ENCODE measurements at places on chromosomes 12 and 14.

GRCh38 chr14:26598081-26598671, 343 bp upstream of the NOVA1 start:
- DNase-seq, result peak; percentile 95

- no peak for DNase-seq
Measured at GRCh38 chr12:65529771-65530435, 251.4 kb downstream of the MSRB3 start.

GRCh38 chr12:91877456-91878235, 268.0 kb downstream of the BTG1 start:
- no peak for DNase-seq

GRCh38 chr14:74954232-74954946, 1.0 kb downstream of the PGF start:
- no peak for DNase-seq

- no peak for DNase-seq
Measured at GRCh38 chr12:4311776-4312175, 9.2 kb upstream of the TIGAR start.

- DNase-seq, result no peak
Measured at GRCh38 chr14:24794644-24795305, 160.8 kb upstream of the GZMB start.

GRCh38 chr12:70948976-70949336, 28.4 kb upstream of the PTPRR start:
- DNase-seq, result no peak

DNA sequence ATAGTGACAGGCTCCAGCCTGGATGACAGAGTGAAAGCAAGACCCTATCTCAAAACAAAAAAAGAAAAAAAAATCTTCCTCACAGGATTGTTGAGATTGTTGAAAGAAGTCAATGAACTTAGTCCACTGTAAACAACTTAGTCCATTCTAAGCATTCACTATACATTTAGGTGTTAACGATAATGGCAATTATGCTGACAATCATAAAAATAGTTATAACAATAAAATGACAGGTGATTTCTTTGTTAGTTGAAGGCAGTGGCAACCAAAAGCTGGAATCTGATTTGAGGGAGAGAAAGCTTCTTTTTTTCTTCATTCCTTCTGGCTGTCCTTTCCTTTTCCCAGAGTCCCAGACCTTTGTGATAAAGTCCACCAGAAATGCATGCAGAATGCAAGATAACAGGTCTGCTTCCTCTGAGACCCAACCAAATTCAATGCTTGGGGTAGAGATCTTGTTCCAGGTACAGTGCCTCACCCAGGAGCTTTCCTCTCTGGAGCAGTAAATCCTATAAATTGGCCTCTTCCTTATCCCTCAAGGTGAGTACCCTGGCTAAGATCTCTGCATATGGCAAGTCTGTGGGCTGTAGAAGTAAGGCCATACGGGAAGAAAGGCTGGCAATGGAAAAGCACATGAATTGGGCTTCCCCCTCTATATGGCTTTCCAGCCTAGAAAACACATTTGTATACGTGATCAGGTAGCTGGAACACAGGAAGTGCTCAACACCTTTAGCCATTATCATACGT, 52.5 kb downstream of the PAX9 start:
- no peak for DNase-seq

DNA sequence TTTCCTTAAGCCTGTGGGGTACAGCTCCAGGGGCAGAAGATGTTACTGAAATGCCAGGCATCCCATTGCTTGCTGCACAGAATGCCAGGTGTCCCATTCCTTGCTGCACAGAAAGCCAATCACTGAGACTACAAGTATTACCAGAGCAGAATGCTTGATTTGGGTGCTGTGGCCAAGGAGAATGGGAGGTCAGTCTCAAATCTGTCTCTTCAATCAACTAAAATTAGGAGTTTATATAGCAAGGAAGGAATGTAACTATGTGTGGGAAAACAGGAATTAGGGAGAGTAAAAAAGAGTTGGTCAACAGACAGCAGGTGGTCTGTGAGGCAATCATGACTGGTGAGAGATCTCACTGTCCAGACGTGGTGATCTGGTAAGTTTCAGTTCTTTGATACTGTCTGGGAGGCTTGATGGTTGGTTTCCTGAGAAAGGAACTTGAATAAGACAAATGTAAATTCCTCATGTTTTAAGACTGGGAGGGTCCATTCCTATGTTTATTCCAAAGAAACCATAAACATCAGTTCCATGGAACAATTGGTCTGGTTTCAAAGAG, 31.2 kb upstream of the VASH1 start:
- no peak for DNase-seq

- DNase-seq, result no peak
Measured at GRCh38 chr12:33187409-33187808, 252.2 kb downstream of the SYT10 start.

DNA sequence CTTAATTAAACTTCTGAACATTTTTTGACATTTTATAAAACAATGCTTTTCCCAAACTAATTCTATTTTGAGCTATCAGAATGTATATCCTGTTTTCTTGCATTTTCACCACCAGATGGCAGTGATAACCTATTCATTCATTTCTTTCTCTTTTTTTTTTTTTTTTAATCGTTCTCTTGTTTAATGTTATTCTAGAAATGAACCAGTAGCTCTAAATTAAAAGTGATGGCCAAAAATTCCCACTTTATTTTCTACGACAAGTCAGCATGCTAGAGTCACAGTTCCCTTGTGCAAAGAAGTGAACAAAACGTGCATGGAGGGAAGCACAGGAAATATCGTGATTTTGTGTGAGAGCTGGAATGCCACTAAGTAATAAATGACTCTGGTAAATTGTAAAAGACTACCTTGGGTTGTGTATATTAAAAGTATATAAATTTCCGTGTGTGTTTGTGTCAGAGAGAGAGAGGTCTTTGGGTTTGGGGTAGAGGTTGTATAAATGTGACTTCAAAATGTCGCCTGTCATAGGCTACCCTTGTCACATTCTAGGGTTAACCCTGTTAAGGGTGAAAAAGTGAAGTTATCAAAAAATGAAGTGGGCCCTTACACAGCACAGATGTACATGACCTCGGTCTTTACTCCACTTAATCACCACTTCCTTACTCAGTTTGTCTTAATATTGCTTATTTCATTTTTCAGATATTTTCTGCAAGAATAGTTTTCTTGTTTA, 40.4 kb upstream of the LDHB start:
- no peak for DNase-seq

GRCh38 chr14:99378782-99379214, 101.9 kb downstream of the SETD3 start:
- no peak for DNase-seq

GRCh38 chr12:119354172-119354571, 19.6 kb downstream of the CCDC60 start:
- DNase-seq, result no peak

GRCh38 chr12:96344124-96344695, 56.0 kb downstream of the CDK17 start:
- no peak for DNase-seq

GRCh38 chr12:106051853-106052531, 86.8 kb downstream of the NUAK1 start:
- no peak for DNase-seq

DNA sequence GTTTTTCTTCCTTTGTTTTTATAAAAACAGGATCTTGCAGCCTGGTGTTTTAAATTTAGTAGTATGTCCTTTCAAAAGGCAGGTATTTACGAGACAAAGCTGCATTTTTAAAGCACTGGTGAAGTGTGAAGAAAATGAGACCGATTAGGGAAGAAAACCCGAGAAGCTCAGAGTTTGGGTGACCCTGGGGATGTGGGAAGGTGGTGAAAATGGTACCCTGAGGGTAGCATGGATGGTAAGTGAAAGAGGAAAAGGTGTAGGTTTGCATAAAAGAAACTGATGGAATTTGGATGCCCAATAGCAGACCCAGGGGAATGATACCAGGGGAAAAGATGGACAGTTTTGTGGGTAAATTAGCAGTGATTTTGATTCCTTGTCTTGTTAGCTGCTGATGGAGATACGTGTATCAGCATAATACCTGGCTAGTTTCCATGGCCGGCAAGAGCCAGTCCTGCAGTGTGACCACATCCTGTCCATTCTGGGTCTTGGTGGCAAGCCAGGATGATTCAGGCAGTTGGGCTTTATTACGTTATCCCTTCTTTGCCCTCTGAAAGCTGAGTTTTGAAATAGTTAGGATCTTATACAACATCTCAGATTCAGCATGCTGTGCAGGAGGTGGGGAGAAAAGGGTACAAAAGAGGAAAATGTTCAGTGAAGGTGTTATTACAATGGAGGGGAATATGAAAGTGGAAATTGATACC, 8.9 kb downstream of the BICD1 start:
- no peak for DNase-seq

DNA sequence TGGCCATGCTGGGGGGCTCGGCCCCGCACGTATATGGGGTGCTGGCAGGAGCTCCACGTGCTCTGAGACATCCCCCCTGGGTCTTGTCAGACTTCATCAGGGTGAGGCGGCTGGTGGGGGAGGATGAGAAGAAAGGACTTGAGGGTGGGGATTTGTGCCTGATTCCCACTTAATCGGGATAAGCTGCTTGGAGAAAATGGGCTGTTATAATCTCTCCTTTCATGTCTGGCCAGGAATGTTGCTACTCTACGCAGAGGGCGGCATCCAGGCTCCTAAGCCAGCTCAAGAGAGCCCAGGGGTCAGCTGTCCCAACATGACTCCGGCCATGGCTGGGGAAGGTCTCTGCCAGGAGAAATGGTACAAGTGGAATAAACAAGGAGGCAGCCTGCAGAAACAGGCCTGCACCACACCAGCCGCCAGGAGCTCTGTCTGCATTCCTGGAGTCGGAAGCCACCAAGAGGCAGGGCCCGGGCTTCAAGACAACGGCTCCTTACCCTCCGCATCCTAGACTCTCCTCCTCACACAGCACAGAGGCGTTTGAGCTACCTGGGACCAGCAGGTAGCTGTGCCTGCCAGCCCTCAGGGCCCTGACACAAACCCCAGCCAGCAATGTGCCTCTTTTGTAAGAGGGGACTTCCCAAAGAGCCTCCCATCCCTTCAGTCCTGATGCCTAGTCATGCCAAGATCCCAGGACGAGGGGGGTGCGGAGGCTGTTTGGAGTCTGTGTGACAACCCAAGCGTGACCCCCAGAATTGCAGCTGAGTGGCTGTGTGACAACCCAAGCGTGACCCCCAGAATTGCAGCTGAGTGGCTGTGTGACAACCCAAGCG, 195.8 kb upstream of the DIO3 start:
- DNase-seq, result no peak

DNA sequence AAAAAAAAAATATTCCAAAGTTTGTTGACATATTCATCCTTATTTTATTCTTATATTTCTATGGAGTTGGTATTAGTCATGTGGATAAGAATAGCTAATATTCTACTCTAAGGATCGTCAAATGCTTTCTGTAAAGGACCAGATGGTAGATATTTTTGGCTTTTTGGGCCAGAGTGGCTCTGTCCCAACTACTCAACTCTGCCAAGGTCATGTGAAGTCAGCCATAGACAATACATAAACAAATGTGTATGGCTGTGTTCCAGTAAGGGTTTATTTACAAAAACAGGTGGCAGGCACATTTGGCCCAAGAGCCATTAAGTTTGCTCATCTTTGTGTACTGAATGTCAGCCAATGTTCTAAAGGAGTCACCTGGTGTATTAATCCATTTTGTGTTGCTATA, 131.8 kb downstream of the TBX5 start:
- no peak for DNase-seq

DNA sequence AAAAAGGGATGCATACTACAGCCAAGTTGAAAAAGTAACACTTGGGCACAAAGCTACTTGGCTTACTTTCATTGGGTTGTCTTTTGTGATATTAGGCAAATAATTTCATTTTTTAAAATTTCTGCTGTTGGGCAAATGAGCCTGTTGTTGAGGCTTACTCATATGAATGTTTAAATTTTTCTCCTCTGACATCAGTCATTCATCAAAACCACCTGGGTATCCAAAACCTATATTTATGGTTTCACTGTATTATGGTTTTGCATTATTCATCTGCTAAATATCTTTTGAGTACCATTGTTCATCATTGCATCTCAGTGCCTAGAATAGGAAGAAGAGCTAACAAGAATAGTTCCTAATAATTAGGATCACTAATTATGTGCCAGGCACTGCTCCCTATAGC, 28.1 kb downstream of the DYRK2 start:
- no peak for DNase-seq

- DNase-seq, result no peak
Measured at GRCh38 chr12:105164068-105164467, 56.5 kb downstream of the WASHC4 start.

DNA sequence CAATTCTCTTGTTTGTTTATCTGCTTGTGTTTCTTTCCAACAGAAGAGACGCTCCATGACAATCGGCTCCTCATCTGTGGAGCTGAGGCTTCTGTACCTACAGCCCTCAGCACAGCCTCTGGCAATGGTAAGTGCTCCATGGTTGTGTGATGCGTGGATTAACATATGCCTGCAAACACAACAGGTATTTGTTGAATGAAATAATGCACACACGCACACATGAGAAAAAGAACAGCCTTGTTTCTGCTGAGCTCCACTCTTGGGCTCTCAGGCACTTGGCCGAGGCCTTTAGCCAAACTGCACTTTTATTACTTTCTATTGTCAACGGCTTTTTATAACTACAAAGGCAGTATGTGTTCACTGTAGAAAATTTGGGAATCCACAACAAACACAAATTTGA, 120.4 kb upstream of the TMCC3 start:
- no peak for DNase-seq

DNA sequence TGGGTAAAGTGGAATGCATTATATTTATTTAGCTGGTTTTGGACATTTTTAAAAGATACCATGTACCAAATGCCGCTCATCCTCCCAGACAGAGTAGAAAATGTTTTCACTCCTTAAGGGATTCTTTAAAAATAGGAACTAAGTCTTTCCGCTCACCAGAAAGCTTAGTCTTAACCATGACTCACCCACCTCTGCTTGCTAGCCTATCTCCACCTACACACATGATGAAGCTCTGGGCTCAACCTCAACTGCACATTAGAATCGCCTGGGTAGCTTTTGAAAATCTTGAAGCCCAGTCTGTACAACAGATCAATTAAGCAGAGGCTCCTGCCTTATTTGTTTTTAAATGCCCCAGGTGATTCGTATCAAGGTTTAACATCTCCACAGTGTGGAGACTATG, 260.5 kb downstream of the NEDD1 start:
- DNase-seq, result no peak

DNA sequence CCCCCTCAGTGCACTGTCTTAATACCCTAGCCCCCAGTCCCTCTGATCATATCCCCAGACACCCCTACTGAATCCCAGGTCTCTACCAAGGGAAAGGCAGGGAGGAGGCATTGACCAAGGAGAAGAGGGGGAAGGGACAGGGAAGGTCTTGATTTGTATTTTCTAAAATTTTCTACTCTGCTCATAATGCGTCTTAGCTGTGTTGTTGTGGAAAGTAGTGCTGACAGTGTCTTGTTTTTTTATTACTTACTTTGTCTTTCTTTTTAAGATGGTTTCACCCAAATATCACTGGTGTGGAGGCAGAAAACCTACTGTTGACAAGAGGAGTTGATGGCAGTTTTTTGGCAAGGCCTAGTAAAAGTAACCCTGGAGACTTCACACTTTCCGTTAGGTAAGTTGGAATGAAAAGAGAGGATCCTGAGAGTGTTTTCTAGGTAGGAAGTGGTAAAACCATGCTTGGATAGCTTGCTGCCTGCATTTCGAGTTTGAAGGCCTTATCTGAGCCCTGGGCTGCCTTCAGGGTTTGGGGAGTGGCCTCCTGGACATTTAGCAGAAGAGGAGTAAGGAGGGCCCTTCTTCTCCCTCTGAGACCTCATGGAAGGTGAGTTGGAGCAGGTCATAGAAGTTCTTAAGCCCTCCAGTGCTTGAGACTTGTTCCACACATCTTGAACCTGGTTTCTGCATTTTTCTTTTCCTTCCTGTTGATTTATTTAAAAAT, 27.4 kb downstream of the PTPN11 start:
- no peak for DNase-seq

- DNase-seq, result no peak
Measured at GRCh38 chr12:69978020-69978419, 153.0 kb downstream of the MYRFL start.

GRCh38 chr12:132210223-132211055, 66.2 kb downstream of the NOC4L start:
- DNase-seq, result peak; percentile 70

Data from WTC11 (cell line).